A549 treated with RU486 at 1 μM for 4 hours (cell line): ENCODE measurements at places on chromosomes 6 and 20. TPM values are rescaled to one million over a fixed set of nuclear protein-coding genes. Genes with fewer than 3 reads are reported as not detected.

The GMDS gene
- 8.2 to 10.1 TPM (median 8.6 TPM) in 5 replicates for total RNA-seq

The VIP gene
- total RNA-seq = not detected in 5 replicates

The SEMG2 gene
- not detected in 5 replicates for total RNA-seq

The CRISP3 gene
- total RNA-seq = 0.06 TPM in 1 of 5 replicates, not detected in the others

The CST1 gene
- total RNA-seq = 0.72 to 1.2 TPM (median 0.85 TPM) in 5 replicates

The BHLHE23 gene
- total RNA-seq = not detected in 5 replicates

The GINM1 gene
- total RNA-seq = 15.9 to 34.2 TPM (median 27.5 TPM) in 5 replicates

The FERMT1 gene
- 15.8 to 17.7 TPM (median 17.0 TPM) in 5 replicates for total RNA-seq

The LGSN gene
- total RNA-seq = 2.7 to 3.8 TPM (median 3.2 TPM) in 5 replicates

The ECT2L gene
- not detected in 5 replicates for total RNA-seq

The ADGB gene
- not detected in 5 replicates for total RNA-seq

The ETV7 gene
- 0.09 to 0.24 TPM (median 0.14 TPM) in 4 of 5 replicates, not detected in the other for total RNA-seq

The CCN2 gene
- 22.3 to 35.2 TPM (median 29.9 TPM) in 5 replicates for total RNA-seq

The SIGLEC1 gene
- not detected in 5 replicates for total RNA-seq

The EPB41L1 gene
- total RNA-seq = 48.2 to 73.6 TPM (median 66.3 TPM) in 5 replicates

The DEK gene
- 67.2 to 116 TPM (median 91.0 TPM) in 5 replicates for total RNA-seq

The DNAH8 gene
- total RNA-seq = not detected in 5 replicates

The ANGPT4 gene
- total RNA-seq = 0.03 TPM in 1 of 5 replicates, not detected in the others

The ARFGEF3 gene
- 0.33 to 0.61 TPM (median 0.56 TPM) in 5 replicates for total RNA-seq

The MYH7B gene
- total RNA-seq = 0.03 to 0.04 TPM in 2 of 5 replicates, not detected in the others

The C6orf15 gene
- not detected in 5 replicates for total RNA-seq

The ATP6V1G2 gene
- total RNA-seq = 0.48 to 0.86 TPM (median 0.65 TPM) in 5 replicates

The KCNQ5 gene
- total RNA-seq = 1.7 to 2.1 TPM (median 1.8 TPM) in 5 replicates

The MARCKS gene
- total RNA-seq = 10.6 to 33.9 TPM (median 30.4 TPM) in 5 replicates

The TBXT gene
- total RNA-seq = not detected in 5 replicates
